ENCODE measurements at places on chromosomes 5 and 9.

DNA sequence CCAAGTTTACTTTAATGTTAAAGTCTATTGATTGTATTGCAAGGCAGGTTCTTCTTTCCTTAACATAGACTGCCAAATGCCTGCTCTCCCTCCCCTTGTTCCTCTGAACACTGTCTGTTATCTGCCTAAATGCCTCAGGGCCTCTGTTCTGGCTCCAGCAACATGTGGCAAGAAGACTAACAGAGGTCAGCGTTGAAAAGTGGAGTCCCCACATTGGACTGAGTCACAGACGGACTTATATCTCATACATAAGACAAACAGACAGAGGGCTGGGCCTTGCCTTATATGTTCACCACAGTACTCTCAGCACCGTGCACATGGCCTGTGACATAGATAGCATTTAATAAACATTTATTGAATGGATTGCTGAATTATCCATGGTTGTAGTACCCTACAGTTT is 91.4 kb downstream of the TSSK1B start:
- DNase-seq = no peak

DNA sequence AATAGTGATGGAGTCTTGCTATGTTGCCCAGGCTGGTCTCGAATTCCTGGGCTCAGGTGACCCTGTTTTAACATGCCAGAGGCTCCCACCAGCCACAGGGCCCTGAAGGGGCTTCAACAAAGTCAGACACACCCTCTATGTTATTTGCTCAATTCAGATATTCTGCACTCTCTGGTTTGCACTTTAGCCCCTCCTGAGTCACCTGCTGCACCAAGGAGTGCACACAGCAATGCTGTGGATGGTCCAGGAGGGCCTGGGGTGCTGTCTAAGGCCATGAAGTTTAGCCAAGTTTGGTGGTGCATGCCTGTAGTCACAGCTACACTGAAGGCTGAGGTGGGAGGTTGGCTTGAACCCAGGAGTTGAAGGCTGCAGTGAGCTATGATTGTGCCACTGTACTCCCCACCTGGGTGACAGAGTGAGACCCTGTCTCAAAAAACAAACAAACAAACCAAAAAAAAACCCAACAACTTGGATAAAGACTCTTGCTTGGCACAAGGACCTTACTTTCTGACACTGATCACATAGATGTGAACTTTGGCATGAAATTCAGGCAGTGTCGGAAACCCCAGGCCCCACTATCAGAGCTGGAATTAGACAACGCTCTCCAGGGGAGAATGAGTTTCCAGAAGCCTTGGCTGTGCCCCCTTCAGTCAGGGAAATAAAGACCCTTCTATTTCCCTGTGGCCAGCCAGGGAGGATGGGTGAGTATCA is 39.7 kb upstream of the CDKN2AIPNL start:
- DNase-seq = no peak

GRCh38 chr9:90009447-90009846 is 404.6 kb downstream of the GADD45G start:
- DNase-seq = no peak

DNA sequence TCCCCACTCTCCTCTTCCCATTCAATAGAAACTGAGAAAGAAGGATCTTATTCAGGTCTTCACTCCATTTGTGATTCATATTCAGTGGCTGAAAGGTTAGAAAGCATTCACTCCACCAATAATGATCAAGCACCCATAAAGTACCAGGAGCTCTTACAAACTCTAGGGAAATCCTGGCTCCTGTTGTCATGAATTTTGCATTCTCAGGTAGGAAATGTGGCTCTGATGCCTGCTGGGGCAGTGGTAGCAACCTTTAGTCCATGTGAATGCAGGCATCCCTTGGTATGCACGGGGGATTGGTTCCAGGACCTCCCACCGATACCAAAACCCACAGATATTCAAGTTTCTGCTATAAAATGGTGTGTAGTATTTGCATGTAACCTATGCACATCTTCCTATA is 3.6 kb upstream of the RORB start:
- no peak for DNase-seq

DNA sequence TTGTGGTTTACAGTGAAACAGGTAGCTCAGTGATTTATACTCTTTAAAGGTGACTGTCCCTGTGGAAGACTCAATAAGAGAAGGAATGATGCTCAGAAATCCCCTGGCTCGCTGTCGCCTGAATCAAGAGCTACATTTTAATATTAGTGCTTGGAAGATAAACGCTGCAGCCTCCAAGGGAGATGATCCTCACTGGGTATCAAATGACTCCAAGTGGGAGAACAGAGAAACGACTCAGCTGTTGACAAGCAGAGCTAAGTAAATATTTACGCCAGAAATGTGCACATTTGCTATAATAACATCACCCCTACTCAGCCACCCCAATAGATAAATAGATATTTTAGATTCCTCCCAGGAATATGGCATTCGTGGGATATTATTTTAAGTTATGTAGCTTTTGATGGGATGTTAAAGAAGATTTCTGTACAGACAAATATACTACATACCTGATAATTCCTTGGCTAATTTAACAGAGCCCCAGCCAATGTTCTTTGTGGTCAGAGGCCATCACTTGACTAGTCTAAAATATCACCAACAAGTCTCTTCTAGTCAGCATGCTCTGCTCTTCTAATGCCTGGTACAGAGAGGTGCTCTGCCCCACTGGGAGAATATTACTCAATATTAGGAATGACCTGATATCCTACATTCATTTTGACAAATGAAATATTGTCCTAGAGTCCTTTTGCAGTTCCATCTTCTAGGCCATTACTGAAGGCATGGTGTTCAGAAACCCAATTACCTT is 18.3 kb upstream of the CCDC192 start:
- no peak for DNase-seq

DNA sequence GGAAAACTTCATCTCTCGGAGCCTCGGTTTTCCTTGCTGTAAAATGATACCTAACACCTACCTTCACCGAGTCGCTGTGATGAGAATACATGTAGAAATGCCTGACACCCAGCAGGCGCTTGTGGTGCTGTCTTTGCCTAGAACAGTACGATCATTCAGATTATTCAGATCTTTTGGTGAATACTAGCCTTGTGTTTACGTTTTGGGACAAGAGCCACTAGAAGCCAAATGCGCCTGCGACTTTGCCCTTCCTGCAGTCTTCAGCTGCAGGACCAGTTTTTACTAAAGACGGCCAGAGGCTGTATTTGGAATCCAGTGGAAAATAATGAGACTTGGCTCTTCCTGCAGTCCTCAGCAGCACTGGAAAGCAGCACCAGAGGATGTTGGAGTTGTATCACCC is 189.6 kb downstream of the TRIO start:
- DNase-seq = no peak

- DNase-seq = no peak
These were observed 320.2 kb upstream of the NREP start for GRCh38 chr5:112077180-112077579.

- DNase-seq = no peak
These were observed 32.2 kb upstream of the PAX5 start for GRCh38 chr9:37066139-37066725.

- DNase-seq = no peak
These were observed 38.3 kb downstream of the NR2F1 start for GRCh38 chr5:93621327-93621798.

GRCh38 chr9:36191290-36191645 is 547 bp downstream of the CLTA start:
- peak; percentile 15 for DNase-seq

DNA sequence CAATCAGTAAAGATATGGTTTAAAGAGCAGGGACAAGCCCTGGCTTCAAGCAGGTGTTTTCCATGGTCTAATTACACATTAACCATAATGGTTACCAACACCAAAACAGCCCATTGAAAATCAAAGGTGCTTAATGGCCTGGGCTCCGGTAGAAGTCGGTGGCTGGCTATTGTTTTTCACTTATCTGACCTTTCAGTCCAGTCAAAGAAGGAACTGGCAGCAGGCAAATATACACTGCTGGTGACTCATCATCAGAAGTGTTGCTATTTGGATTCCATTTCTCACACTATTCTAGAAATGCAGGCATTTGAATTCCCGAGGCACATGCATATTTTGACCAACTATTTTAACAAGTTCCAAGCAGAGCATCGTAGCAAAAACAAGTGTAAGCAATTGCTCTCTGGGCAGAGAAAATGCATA is 26.3 kb upstream of the GABRP start:
- DNase-seq = no peak

DNA sequence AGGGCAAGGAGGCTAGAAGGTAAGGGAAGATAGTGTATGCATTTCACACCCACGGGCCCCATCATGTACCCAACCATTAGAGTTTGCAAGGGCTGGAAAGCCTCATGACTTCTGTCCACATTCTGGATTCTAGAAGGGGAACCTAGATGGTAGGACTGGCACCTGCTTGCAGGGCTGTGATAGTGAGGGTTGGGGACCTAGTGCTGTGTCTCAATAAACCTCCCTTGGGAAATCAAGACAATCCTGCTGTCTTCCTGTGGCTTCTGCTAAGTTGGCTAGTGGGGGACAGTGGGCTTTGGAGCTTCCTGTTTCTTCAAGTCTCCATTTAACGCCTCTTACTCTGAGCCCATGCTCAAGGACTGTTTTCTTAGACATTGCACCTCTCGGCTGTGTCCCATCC is 43.6 kb upstream of the SYNPO start:
- DNase-seq = no peak

DNA sequence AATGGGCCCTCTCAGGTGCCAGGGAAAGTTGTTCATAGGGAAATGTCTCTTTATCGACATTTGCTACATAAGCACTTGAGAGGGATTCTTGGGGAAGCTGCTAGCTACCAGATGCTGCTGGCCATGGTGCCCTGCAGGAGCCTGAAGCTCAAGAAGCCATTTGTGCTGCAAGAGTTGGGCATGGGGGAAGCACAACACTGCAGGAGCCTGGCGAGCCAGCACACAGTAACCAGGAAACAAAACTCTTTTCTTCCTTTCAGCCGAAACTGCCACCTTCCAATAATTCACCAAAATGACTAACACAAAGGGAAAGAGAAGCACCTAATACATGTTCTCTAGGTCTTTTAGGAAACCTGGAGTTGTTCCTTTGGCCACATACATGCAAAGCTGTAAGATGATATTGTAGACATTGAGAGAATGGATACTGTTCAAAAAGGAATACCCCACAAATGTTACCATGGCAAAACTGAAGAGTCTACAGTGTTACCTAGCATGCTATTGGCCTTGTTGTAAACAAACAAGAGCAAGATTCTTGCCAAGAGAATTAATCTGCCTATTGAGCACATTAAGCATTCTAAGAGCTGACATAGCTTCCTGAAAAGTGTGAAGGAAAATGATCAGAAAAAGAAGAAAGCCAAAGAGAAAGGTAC is 26.1 kb upstream of the LARP1 start:
- DNase-seq = no peak

DNA sequence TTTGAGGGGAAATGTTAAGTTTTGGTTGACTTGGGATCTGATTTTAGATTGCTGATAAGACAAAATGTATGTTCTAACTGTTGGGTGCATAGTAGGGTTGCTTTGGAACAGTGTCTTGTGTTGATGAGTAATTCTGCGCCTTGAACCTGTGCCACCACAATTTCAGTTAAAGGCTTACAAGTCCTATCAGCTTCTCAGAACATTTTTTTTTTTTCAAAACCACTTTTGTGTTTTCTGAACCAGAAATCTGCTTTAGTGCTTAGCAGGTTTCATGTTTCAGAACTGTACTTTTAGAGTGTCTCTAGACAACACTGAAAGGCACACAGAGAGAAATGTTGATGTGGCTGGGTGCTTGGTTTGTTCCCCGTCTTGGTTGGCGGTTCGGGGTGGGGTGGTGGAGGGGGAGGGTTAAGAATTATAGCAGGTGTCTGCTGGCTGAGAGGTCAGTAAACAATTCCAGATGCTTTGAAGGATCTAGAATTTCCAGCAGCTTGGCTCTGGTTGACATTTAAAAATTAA is 84.6 kb downstream of the ANKRD55 start:
- DNase-seq = no peak

- no peak for DNase-seq
These were observed 337.7 kb upstream of the TRPC7 start for GRCh38 chr5:136703036-136703435.

DNA sequence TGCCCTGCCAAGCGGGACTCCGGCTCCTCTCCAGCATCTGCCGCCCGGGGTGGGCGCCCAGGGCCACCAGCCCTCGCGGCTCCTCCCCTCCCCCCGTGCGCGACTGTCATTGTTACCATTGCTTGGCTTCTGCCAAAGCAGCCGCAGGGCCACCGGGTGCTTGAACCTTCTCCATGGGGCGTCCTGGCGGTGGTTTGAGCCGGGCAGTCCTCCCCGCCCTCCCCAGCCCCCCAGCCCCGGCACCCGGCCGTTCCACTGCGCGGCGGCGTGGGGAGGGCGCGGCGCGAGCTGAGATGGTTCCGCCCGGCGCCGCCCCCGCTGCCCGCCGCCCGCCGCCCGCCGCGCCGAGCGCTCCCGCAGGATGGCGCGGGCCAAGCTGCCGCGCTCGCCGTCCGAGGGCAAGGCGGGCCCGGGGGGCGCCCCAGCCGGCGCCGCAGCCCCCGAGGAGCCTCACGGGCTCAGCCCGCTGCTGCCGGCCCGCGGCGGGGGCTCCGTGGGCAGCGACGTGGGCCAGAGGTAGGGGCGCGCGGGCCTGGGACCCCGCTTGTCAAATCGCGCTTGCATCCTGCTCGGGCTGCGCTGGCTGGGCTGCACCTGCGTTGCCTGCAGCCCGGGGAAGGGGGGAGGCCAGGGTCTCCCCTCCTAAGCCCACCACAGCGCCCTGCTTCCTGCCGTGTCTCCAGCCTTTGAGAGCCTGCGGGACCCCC is 34.4 kb downstream of the KCNT1 start:
- no peak for DNase-seq

DNA sequence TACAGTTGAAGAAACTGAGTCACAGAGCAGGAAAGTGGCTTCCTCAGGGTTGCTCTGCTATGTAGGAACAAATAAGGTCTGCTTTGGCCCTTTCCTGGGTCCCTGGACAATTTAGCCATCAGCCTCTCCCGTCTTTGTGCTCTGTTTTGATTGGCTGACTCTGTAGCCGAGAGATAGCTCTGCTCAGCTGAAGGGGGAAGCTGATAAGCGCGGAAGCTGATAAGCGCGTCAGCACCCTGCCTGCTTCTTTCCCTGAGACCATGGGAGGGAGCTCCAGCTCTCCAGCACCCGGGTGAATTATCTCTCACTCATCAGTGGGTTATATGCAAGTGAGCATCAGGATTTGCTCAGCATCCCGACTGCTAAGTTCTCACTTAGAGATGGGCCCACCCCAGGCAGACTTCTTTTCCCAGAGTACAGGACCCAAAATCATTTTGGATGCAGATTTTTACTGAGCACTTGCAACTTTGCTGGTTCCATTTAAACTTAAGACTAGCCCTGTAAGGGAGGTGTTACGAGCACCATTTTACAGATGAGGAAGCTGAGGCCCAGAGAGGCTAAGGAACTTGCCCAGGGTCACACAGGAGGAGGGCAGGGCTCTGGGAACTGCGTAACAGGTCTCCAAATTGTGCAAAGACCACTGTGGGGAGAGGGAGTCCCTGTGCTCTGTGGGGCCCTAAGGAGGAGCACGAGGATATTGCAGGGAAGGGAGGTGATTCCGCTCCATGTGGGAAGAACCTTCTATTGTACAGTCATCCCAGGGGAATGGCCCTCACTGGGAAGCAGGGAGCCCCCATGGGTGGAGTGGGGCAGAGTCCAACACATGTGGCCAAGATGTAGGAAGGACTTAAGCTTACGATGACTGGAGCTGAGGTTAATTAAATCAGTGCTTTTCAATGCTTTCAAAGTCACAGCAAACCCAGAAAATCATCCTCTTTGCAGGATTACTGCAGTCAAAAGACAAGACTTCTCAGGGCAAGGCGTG is 83.7 kb upstream of the ORM1 start:
- DNase-seq = no peak

- DNase-seq = no peak
These were observed 99.3 kb downstream of the NNT start for GRCh38 chr5:43702293-43702692.

All from stimulated activated CD4-positive, alpha-beta T cell treated with anti-CD3 and anti-CD28 coated beads, TNF-alpha, amount 100 ng/mL, for 48 hours (primary cell).